ENCODE measurements at places on chromosomes 1 and 21.

- DNase-seq, result no peak
Observed at GRCh38 chr21:33755354-33755753, 113.1 kb downstream of the ITSN1 start.

GRCh38 chr1:31646259-31646960, 1.7 kb upstream of the PEF1 start:
- no peak for DNase-seq

- no peak for DNase-seq
Observed at GRCh38 chr1:41629571-41629970, 145.1 kb upstream of the EDN2 start.

GRCh38 chr1:17874710-17875109, 119.6 kb downstream of the ACTL8 start:
- DNase-seq, result no peak

GRCh38 chr21:32782698-32783097, 11.1 kb upstream of the PAXBP1 start:
- DNase-seq, result no peak

DNA sequence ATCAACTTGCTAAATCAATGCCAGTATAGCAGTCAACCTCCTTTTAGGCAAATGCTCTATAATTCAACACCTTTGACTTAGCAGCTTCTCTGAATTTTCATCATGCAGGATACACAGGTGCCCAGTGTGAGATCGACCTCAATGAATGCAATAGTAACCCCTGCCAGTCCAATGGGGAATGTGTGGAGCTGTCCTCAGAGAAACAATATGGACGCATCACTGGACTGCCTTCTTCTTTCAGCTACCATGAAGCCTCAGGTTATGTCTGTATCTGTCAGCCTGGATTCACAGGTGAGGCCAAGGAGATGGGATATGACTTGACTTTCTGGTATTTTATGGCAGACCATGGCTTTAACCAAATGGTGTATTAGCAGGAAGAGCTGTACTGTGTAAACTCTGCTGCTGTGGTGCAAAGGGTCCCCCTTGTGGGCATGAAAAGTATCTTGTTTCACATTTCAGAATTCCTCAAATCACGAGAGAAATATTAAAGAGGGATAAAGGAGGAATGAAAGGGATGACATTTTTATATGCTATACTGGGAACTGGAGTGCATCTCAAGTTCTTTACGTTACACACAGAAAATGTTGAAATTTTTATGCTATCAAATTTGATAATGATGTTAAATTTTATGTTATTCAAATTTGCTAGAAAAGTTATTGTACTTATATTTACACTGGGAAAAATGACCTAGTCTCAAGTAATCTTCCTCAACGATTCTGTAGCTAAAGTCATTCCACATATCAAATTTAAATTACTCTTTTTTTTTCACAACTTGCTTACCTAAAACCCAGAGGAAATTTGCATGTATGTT, 88.9 kb downstream of the CRB1 start:
- peak; percentile 7 for DNase-seq

DNA sequence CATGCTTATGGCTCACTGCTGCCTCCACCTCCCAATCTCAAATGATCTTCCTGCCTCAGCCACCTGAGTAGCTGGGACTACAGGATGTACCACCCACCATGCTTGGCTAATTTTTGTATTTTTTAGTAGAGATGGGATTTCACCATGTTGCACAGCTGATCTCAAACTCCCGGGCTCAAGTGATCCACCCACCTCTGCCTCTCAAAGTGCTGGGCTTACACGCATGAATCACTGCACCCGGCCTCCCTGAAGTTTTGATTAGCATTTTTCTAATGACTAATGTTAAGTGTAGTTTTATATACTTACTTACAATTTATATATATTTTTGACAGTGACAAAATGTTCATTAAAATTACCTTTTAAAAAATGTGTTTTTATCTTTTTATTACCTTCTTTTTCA, 41.1 kb downstream of the ZNF678 start:
- DNase-seq, result no peak

DNA sequence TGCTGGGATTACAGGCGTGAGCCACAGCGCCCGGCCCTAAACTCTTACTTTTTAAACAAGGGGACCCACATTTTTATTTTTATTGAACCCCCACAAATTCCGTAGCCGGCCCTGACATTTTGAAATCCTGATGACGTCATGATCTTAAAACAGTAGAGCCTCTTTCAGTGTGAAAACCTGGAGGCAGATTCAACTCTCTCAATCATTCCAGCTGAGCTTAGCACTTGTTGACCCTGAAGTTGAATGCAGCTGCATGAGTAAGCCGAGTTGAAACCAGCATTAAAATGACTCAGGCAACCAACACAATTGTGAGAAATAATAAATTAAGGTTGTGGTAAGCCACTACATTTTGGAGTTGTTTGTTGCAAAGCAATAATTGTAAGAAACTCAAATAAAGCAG, 93.9 kb upstream of the ADGRL4 start:
- DNase-seq, result no peak

- no peak for DNase-seq
Observed at GRCh38 chr1:236209713-236210112, 67.4 kb downstream of the GPR137B start.

- no peak for DNase-seq
Observed at GRCh38 chr21:25360593-25360992, 246.7 kb downstream of the MRPL39 start.

DNA sequence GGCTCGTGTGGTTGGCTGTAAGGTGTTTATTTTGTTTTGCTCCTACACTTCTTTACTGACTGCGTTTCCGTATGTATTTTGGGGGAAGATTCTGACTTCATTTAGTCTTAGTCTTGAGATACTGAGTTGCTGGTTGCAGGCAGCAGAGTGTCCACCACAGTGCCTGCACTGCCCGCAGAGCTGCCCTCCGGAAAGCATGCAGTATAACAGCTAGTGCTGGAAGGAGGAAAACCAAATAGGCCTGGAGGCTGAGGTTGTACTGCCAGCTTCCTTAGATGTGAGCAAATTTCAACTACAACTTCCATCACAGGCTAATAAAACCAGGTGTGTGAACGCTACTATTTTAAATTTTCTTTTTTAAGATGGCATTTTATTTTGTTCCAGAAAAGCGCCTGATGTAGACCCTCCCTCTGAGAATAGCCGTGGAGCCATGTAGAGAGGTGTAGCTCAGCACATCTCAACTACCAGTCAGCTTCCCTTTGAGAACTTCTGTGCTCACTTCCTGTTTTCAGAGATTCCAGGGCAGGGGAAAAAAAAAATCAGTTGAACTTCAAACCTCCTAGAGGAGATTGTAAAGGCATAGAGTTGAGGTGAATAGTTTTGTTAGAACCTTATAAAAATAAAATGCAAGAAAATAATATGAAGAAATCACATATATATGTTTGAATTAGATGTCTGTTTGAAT, 17.6 kb downstream of the LMO4 start:
- no peak for DNase-seq

DNA sequence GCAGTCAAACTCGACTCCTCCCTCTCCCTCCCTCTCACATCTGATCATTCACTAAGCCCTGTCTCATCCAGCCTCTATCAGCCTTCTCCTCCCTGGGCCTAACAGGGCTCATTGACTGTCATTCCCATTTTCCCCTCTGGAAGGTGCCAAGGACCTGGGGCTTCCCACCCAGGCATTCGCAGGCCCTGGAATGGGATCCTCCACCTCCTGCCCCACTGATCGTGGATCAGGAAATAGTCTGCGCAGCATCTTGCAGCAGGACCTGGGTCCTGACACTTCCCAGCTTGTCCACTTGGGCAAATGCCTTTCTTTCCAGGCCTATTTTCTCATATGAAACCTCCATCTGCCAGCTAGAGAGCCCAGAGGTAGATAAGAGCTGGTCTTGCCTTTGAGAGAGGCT, 71.2 kb upstream of the ZC3H12A start:
- DNase-seq, result no peak

DNA sequence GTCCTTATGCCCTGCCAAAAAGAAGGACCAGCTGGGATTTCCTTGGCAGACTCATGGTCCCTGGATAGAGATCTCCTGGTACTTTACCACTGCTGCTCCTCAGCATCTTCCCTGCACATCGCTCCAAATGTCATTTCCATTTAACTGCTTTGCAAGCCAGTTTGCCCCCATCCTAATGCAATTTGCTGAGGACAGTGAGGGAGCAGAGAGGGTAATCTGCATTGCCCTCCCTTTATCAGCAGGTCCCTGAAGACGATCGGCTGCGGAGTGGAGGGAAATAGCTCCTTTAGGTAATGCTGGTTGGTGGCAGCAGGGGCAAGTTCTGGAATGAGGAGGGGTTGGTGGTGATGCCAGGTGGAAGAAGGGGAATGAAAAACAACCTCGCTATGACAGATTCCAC, 2.7 kb downstream of the PLXNA2 start:
- no peak for DNase-seq

DNA sequence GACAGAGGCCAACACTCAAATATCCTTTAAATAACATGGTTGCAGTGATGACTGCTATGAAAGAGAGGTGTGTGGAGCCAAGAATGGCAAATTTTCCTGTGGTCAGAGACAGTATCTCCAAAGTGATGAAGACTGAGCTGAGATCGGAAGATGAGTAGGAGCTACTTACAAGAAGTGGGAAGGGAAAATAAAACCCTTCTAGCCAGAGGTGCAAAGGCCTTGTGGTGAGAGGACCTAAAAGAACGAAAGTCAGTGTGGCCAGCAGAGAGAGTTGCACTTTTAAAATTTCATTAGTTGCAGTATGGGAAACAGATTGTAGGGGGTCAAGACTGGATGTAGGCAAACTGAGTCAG, 17.8 kb downstream of the SLAMF7 start:
- DNase-seq, result no peak

- DNase-seq, result no peak
Observed at GRCh38 chr1:185156288-185156853, 382 bp downstream of the TRMT1L start.

- DNase-seq, result no peak
Observed at GRCh38 chr1:187415065-187415464, 586.3 kb downstream of the PLA2G4A start.

- no peak for DNase-seq
Observed at GRCh38 chr1:37472281-37472680, 2.1 kb upstream of the ZC3H12A start.

DNA sequence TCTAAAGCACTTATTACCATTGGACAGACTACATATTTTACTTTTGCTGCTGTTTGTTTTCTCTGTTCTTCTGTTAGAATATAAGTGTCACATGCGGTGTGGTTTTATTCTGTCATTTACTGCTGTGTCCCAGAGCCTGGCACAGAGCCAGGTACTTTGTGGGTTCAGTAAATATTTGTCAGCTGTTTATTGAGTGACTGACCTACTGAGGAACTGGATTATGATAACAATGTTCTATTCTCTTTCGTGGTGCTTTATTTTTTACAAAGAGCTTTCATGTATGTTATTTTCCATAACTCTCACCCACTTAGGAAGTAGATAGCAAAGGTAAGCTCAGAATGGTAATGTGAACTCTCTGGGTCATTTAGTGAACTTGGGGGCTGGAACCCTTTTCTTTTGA, 118.8 kb downstream of the RWDD3 start:
- no peak for DNase-seq

DNA sequence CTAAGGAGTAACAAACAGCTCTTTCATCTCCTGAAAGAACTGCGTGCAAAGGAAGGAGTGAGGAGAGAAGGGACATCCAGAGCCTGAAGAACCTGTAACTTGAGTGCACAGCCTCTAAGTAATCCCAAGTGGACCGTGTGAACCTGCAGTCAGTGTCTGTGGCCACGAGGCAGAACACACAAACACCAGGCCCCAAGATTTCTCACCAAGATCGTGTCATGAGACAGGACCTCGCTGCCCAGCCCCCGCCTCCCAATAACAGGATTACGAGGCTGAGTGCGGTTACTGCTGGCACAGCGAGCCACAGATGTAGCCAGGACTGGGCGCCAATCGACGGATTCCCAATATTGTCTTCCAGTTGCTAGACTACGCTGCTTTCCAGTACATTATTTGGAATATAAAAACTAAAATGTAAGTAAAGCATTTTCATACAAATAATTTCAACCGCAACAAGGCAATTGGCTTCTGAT, 101.3 kb upstream of the SLC25A33 start:
- DNase-seq, result peak; percentile 92

DNA sequence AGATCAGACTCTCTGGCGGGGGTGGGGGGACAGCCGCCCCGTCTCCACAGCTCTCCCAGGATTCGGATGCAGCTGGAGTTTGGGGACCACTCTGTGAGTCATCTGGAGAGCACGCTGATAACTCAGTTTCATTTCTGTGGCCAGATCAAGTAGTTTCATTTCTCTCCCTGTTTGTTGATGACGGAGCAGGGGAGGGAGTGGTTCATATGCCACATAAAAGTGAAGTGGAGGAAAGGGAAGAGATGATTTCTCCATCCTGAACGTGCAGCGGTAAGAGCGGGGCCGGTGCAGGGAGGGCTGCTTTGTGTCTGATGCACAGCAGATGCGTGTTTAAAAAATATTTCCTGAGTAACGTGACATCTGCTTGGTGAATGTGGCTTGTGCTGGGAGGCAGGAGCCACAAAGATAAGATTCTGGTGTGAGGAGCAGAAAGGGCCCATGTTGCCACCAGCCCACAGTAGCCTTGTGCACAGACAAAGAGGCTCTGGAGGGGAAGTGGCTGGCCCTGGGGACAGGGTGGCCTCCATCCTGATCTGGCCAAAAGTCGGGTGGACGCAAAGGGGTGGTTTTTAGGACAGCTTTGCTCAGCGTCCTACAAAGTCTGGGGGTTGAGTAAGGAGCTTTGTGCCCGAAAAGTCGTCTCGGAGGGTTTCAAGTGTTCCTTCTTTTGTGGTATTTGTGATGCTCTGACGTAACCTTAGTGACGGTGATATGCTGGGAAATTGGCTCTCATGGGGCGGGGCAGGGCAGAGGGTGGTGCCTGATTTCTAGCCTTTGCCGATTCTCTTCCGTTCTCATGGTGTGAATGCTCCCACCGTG, at the start of gene MX2:
MX2 (plus strand) TSS at position 242 of the 819 bp plus-strand sequence. CDS start 14,880 bp downstream, outside the sequence.
- DNase-seq, result peak; percentile 83

DNA sequence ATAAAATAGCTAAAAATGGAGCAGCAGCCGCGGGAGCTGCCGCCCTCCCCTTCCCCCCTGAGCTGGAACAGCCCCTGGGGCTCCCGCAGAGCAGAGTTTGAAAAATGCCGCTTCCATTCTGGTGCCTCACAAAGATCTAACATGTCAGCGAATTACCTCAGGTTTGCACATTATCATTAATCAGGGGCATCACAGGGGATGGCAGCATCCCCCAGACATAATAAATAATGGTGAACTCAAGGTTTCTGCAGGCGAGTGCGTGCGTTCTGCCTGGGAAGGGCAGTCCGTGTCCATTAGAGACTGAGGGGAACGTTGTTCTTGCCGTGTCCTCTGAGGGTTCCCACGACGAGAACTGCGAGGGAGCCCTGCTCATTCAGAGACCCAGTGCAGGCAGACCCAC, 372.4 kb downstream of the DSCAM start:
- no peak for DNase-seq

GRCh38 chr1:12040457-12041051, 21.3 kb downstream of the MIIP start:
- DNase-seq, result peak; percentile 64

Measured in muscle of back (tissue), 13 donors.